Neural progenitor cell (in vitro differentiated cells): ENCODE measurements at places on chromosomes 16 and 17.

GRCh38 chr16:89716493-89716892, 4.2 kb downstream of the VPS9D1 start:
- no peak for DNase-seq

DNA sequence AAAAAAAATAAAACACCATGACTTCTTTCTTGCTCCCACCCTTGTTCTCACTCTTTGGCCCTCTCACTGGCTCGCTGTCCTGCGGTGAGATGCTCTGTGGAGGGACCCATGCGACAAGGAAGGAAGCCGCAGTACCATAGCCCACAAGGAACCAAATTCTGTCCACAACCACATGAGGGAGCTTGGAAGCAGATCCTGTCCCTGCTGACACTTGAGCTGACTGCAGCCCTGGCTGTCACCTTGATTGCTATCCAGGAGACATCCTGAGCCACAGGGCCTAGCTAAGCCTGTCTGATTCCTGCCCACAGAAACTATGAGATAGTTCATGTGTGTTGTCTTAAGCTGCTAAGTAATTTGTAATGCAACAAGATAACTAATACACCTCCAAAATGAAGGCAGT, 4.8 kb upstream of the MT2A start:
- DNase-seq = peak; percentile 54

GRCh38 chr17:64063766-64064224, 43.4 kb upstream of the ICAM2 start:
- DNase-seq = peak; percentile 78

DNA sequence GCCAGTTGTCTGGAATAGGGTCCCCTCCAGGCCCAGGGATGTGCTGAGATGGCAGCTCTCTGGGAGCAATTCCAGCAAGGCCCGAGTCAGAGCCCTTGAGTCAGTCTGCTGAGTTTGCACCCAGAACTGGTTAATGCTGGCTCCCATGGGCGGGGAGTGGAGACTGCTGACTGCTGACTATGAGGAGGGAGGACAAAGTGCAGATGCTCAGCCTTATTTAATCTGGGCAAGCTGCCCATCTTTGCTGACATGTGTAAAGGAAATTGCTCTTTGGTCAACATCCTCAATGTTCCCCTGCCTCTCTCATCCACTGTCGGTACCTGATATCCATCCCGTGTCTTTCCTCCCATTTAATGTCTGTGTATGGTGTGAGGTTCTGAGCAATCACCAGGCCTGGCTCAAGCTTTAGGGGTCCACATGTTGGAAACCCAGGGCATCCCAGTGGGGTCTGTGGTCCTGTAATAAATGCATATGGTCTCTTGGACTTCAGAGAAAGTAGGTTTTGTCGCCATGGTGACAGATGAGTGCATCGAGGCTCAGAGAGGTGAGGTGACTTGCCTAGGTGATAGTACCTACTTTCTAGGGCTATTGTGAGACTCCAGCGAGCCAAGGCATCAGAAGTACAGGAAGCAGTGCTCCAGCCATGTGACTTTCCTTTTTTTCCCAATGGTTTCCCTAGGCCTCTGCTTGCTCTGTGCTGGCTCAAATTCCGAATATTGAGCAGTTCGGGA, 20.0 kb upstream of the RNF135 start:
- DNase-seq = no peak

GRCh38 chr17:7330638-7331015, 1.5 kb upstream of the NEURL4 start:
- no peak for DNase-seq

DNA sequence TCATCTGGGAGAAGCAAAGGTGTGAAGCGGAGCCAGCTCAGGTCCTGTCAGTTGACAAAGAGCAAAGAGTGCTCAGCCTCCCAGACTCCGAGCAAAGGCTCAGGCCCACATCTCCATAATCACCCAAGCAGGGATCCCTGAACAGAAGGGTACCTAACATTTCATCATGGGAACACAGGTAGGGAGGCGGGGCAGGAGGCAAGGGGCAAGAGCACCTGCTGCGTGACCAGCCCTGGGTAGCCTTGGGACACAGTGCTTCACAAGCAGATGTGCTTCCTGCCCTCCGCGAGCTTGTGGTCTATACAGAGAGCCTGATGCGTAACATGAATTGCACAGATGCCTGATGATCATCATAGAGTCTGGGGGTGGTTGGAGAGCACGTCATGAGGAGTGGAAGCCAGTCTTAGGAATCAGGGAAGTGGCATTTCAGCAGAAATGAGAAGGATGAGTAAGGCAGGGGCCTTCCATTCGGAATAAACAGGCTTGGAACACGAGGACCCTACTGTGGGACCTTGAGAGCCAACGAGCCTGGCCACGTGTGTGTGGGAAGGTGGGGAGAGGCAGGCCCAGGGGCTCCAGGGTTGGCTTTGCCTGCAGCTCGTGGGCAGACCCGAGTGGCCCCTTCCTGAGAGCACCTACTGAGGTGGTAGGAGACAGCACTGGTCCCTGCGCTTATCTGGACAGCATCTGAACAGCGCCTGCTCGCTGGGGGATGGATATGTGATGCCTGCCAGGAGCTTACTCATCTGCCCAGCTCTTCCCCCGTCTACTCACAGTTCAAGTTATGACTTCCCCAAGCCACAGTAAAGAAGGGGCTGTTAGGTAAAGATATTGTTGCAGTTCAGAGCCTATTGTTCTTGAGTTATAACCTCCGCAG, 125.8 kb downstream of the CCDC182 start:
- DNase-seq = no peak

GRCh38 chr16:55471448-55472097, 7.4 kb upstream of the MMP2 start:
- no peak for DNase-seq
